ENCODE measurements at places on chromosomes 2 and 18.

- DNase-seq, result no peak
Measured at GRCh38 chr2:49831698-49832367, 677.5 kb upstream of the FSHR start.

DNA sequence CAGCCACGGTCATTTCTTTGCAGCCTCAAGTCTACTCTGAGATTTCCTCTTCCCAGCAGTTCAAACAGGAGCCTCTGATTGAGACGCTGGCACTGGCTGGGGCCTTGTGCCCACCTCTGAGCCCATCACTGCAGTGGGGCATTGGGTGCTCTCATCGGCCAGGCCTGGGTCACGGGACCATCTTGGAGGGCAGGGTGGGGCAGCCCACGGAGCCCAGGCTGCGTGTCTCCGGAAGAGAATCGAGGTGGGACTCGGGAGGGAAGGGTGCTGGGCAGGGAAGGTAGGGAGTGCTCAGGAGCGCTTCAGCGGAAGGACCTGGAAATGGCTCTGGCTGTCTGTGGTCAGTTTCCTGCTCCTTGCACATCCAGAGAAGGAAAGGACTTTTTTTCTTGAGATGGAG lies 82.4 kb downstream of the RTP5 start:
- no peak for DNase-seq

GRCh38 chr2:120473522-120474271 lies 127.8 kb downstream of the INHBB start:
- DNase-seq, result no peak

DNA sequence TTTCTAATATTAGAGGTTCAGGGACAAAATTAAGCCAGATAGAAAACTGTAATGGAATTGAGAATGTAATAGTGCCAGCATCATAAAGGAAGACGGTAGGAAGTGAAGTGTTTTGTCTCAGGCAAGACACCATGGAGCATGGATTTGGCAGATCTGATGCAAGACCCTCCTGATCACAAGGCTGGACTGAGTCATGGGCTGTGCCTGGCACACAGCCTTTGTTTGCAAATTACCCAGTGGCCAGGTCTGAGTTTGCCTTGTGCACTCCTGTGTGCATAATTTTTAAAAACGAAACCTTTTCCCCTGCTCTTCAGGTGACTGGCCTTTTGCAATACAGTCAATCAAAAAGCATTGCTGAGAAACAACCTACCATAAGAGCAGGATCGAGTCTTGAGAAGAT lies 2.0 kb upstream of the UPP2 start:
- DNase-seq, result peak; percentile 96

- DNase-seq, result no peak
Measured at GRCh38 chr2:226887940-226888339, 52.1 kb downstream of the RHBDD1 start.

DNA sequence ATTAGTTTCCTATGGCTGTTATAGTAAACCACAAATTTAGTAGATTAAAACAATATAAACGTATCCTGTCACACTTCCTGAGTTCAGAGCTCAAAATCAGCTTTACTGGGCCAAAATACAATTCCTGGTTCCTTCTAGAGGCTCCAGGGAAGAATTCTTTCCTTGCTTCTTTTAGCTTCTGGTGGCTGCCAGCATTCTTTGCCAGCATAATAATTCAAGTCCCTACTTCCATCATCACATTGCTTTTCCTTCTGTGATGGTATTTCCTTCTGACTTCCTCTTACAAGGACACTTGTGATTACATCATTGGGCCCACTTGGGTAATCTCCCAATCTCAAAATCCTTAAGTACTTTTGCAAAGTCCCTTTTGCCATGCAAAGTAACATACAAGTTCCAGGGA lies 40.6 kb downstream of the MOB4 start:
- no peak for DNase-seq

GRCh38 chr2:120861576-120862191 lies 126.0 kb downstream of the GLI2 start:
- DNase-seq, result no peak

- peak; percentile 98 for DNase-seq
Measured at GRCh38 chr2:28613633-28614501, 118.0 kb downstream of the PLB1 start.

- DNase-seq, result no peak
Measured at GRCh38 chr2:187422282-187422681, 25.8 kb downstream of the CALCRL start.

DNA sequence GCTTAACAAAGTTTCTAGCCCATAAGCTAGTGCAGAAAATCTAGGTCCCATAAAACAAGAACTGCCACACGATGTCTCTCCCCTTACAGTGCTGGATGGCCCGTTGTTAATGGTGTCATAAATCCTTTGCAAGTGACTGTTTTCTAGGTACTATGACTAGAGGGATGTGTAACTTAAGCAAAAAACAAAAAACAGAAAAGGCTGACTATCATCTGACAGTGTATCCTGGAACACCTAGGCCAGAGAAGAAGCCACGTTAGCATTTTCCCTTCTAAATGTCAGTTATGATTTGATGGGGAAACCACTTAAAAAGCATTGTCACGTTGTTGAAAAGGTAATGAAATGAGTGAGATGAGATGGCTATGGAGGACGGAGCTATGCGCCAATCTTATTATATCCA lies 2.4 kb downstream of the CASP8 start:
- DNase-seq, result no peak

DNA sequence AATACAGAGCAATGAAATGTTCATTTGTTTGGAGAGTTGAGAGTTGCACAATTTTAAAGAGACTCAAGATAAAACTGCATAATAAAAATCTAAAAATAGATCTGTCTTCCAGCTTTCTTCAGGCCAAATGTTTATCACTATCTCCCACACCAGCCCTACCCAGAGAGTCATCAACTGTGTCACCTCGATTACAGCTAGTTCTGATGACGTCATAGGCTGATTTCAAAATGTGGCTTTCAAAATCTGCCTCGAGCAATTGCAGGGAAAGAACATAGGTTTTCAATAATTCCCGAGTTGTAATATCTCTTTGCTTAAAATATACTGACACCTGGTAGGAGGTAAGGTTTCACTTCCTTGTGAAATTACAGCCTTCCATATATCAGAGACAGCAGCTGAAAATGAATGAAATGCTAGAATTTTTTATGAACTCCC lies 677.6 kb upstream of the ID2 start:
- DNase-seq, result no peak

- no peak for DNase-seq
Measured at GRCh38 chr2:240611601-240612210, 13.6 kb upstream of the GPR35 start.

GRCh38 chr2:197254776-197255530 lies 55.6 kb downstream of the ANKRD44 start:
- DNase-seq, result no peak

GRCh38 chr2:37869771-37870170 lies 55.3 kb upstream of the RMDN2 start:
- peak; percentile 99 for DNase-seq

- DNase-seq, result no peak
Measured at GRCh38 chr2:128292599-128293425, 25.9 kb downstream of the HS6ST1 start.

- no peak for DNase-seq
Measured at GRCh38 chr2:190563646-190564045, 29.1 kb upstream of the NEMP2 start.

DNA sequence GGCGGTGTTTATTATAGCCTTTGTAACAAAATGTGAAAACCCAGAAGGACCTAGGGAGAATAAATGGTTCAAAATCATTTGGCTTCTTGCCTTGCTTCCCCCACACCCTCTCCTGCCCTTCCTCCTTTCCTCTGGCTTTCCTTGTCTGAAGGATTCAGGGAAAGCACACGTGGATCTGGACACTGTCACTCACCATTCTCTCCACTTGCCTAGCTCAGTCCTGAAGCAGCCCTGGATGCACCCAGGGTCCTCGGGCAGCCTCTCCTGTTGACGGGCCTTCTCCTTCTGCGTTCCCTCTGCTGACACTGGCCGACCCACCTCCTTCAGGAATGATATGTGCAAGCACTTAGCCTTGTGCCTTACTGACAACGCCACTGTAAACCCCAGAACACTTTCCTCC lies 68.4 kb downstream of the FAM210A start:
- DNase-seq, result no peak

DNA sequence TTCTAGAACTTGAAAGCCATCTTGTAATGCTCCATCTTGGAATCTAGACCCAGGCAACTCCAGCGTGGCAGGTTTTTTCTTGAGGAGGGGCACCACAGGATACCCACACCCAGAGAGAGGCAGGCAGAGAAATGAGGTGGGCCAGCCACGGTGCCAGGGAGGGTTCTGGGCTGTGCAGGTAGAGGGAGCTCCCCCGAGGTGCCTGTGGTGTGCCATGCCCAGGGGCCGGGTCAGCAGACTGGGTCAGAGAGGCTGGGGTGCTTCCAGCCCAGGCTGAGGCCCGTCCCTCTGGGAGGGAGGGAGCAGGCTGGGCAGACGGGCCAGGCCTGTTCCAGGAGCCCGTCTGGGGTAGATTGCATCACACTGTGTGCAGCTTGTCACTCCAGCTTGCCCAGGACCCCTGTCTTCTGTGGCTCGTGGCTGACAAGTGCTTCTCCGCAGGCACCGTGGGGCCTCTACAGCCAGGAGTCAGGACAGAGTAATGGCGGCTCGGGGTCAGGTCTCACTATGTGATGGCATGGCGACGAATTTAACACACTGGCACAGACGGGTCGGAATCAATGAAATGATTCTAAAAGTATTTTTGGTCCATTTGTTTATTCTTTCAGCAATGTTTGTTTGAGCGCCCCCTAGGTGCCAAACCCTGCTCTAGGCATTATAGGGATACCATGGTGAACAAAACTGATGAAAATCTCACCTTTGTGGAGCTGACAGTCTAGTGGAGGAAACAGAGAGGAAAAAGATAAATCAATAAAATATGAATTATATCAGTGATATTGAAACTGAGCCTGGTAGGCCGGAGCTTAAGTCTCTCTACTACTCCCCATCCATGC lies 144.0 kb downstream of the ACOXL start:
- no peak for DNase-seq

GRCh38 chr2:19035238-19035637 lies 323.2 kb downstream of the OSR1 start:
- no peak for DNase-seq

GRCh38 chr2:207311316-207312005 lies 145.7 kb upstream of the KLF7 start:
- peak; percentile 82 for DNase-seq

DNA sequence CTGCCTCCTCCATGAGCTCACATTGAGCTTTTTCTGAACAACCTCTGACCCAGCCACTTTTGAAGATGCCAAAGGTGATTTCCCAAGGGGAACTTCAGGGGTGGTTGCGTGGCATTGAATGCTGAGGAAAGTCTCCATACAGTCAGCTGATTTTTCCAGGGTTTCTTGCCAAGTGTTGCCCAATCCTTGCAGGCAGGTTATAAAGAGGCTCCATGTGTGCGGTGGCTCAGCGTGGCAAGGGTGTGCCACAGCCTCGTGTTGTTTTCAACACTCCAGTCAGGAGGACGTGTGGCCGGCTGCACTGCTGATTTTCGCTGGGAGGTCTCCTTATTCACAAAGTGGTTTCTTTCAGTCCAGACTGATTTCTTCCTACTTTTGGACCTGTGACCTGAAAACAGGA lies 81.4 kb upstream of the GATA6 start:
- DNase-seq, result peak; percentile 65

GRCh38 chr2:33488715-33489540 lies 12.5 kb downstream of the RASGRP3 start:
- no peak for DNase-seq

GRCh38 chr2:44954447-44954888 lies 13.0 kb downstream of the SIX3 start:
- DNase-seq, result no peak

- no peak for DNase-seq
Measured at GRCh38 chr2:224025874-224026273, 13.2 kb downstream of the SERPINE2 start.

DNA sequence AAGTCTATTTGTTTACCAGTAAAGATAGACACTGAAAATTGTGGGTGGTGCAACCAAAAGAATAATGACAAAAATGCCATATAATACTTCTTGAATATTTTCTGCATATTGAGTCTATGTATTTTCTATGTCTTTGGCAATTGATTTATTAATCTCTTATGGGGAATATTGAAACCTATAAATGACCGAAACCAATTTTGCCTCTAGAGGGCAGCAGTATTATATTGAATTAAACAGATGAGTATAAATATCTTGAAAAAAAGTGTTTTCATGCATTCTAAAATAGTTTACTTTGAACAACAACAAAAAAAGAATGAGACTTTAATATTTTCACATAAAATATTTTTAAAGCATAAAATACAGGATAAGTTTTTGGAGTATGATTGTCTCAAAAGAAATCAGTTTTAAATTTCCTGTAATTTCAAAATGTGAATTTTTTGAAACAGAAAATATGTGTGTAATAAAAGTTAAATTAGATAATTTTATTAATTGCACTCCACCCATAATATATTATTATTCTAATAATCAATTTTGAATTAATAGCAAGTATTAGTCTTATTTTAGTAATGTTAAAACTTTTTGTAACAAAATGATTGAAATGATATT lies 49.9 kb upstream of the CALCRL start:
- DNase-seq, result no peak

DNA sequence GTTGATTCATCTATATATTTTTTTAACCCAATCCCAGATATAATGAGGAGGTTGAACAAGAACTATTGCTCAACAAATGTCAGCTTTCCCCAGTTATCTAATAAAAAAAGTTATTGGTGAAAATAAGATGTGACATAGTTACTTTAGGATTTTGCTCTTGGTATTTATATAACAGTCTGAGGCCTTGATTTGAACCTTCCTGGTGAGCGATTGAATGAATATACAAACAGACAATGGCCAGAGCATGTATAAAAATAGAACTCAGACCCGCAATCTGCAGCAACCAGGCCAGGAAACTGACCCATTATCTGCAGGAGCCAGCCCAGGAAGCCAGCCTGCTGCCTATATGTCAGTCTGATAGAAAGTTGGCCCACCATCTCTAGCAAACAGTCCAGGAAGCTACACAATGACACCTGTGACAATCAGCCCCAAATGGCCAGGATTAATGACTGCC lies 81.6 kb downstream of the HS6ST1 start:
- no peak for DNase-seq

DNA sequence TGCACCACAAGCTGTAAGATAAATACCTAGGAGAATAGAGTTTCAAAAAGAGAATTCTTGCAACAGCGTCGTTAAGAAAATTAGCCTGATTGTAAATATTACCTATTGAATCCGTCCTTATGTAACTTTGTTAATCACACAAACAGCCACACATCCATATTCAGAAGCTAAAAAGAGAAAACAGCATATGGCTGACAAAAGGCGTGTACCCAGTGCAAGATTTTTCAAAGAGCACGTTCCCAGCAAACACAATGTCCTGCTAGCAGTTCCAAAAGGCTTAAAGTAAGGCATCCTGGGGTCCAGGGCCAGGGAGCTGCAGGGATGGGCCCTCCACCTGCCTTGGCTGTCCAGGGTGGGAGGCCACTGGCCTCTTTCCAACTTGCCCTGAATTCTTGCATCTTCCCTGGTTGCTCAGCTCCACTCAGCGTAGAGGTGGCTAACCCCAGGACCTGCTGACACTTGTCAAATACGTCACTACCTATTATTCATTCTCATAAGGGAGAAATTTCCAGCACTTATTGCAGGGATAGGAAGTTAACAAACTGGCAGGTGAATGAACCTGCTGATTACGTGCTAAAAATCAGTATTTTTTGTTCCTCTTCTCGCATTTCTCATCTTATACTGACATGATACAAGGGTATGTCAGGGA lies 102.1 kb upstream of the NEDD4L start:
- DNase-seq, result no peak

- DNase-seq, result no peak
Measured at GRCh38 chr18:60755134-60755533, 382.6 kb upstream of the MC4R start.
